ENCODE measurements at places on chromosomes 7 and 10.

- DNase-seq: peak; percentile 32
Measured at GRCh38 chr10:119315128-119316001, 108.0 kb downstream of the GRK5 start.

DNA sequence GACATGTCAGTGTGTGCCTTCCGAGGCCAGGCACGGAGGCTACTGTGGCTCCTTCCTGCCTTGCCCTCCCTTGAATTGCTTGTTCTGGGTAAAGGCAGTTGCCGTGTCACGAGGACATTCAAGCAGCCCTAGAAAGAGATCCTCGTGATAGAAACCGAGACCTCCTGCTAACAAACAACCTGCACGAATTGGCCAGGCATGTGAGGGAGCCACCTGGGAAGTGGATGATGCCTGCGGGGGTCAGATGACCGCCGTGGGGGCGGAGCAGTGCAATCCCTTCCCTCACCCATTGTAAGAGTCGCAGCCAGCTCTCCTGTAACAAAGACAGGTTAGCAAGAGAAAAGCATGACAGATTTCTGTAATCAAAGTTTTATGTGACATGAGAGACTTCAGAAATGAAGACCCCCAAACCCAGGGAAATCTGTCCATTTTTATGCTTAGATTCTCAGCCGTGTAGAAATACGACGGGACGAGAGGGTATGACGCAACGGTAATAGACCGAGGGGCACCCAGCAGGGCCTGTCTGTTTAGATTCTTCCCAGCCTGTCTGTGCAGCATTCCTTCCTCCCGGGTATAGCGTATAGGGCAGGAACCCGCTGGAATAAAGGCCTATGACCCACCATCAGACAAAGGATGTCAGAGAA, 241.7 kb downstream of the GATA3 start:
- no peak for DNase-seq

GRCh38 chr7:157273208-157274093, 63.4 kb upstream of the DNAJB6 start:
- peak; percentile 65 for DNase-seq

DNA sequence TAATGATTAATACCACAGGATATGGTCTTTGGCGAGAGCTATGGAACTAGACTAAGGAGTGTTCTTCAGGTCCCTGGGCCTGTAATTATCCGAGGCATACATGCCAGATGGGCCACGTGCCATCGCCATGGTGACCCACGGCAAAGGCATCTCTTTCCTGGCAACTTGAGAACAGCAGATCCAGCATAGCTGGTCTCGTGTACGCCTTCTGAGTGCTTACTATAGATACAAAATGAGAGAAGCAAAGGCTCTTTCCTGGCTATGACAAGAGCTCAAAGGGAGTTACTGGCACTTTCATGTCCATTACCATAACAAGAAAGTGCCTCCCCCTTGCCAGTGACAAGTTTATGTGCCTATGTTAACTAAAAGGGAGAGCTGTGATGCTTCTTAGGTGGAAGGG, 26.0 kb upstream of the GLI3 start:
- peak; percentile 65 for DNase-seq

DNA sequence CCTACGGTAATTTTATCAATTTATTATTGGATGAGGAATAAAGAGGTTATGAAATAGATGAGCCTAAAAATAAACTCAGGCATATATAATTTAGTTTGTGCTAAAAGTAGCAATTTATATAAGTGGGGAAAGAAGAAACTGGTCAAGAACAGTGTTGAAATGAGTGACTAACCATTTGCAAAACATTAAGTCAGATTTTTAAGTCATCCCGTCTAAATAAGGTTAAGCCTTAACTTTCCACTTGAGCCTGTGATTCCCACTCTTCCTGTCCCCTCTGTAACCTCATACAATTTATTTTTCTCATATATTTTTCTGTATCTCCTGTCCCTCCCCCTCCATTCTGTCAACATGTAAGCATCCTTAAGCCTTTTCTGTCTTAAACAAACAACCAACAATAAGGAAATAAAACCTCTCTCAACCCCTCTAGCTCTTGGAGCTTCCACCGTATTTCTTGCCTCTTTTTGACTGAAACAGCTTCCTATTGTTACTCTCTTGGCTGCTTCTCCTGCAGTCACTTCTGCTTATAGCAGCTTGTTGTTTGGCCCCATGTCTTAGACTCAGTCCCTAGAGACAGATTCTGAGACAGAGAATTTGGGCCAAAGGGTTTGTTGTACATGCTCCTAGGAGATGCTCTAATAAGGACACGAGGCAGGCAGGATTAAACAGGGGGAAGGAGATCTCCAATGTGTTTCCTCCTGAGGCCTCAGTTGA, 109.7 kb downstream of the GNAI1 start:
- DNase-seq: peak; percentile 95

GRCh38 chr10:58360412-58361004, 24.7 kb upstream of the TFAM start:
- DNase-seq: no peak

GRCh38 chr10:48804740-48805182, 120.1 kb downstream of the WDFY4 start:
- peak; percentile 79 for DNase-seq

- peak; percentile 23 for DNase-seq
Measured at GRCh38 chr7:129295015-129295423, 70.2 kb downstream of the AHCYL2 start.

DNA sequence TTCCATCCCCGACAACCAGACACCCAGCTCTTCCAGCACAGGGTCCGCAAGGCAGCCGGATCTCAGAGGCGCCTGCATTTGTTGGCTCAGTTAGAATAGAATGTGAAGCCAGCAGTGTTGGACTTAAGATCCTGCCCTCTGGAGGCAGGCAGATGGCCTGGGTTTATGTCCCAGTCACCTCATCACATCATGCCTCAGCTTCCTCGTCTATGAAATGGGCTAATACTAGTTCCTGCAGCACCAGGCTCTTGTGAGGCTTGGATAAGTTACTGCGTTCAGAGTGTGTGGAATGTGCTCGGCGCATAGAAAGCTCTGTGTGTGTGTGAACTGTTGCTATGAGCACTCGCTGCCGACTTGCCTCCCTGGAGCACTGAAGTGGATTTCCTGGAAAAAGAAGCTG, 202.5 kb upstream of the GPR26 start:
- peak; percentile 15 for DNase-seq

GRCh38 chr10:125112697-125113494, 47.5 kb downstream of the CTBP2 start:
- no peak for DNase-seq

- DNase-seq: no peak
Measured at GRCh38 chr7:64878684-64879083, 24.4 kb upstream of the ZNF273 start.

- DNase-seq: peak; percentile 83
Measured at GRCh38 chr7:71553306-71553705, 421.4 kb downstream of the GALNT17 start.

GRCh38 chr7:148344406-148344805, 246.2 kb upstream of the C7orf33 start:
- no peak for DNase-seq

GRCh38 chr10:88392222-88392621, 190.9 kb downstream of the RNLS start:
- no peak for DNase-seq

DNA sequence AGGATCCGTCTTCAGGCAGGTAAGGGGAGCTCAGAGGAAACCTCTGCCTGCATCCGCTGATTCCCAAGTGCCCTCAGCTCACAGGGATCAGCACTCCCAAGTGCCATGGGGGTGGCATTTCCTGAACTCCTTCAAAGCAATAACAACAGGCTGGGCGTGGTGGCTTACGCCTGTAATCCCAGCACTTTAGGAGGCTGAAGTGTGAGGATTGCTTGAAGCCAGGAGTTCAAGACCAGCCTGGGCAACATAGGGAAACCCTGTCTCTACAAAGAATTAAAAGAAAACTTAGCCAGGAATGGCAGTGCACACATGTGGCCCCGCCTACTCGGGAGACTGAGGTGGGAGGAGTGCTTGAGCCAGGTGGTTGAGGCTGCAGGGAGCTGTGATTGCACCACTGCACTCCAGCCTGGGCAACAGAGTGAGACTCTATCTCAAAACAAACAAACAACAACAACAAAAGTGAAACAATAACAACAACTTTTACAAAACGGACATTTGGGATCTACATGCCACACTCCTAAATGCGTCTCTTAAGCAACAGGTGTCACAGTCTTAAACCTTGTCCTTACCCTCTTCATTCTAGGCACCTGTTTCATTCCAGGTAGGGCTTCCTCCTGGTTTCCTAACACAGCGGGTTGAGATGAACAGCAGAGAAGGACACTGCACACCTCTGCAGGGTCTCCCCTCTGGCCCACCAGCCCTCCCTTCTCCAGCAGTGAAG, 73.8 kb downstream of the PAXIP1 start:
- DNase-seq: no peak

DNA sequence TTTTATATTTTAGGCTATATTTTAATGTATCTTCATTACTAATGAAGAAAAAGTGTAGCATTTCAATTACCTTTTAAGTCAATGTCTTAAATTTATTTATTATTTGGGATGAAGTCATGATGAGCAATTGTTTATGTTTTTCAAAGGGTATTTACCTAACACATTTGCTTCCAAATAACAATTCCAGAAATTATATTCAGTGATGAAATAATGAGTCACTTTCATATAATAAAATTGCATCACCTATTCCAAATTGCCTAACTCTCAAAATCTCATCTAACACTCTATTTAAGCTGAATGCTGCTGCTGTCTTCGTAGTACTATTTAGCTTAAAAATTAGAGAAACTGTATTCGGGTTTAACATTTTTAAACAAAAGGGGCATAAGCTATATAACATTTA, 97.7 kb downstream of the PRKG1 start:
- no peak for DNase-seq

- no peak for DNase-seq
Measured at GRCh38 chr7:77520261-77520660, 16.8 kb upstream of the PTPN12 start.

- no peak for DNase-seq
Measured at GRCh38 chr10:23172429-23173213, 19.5 kb upstream of the PTF1A start.

DNA sequence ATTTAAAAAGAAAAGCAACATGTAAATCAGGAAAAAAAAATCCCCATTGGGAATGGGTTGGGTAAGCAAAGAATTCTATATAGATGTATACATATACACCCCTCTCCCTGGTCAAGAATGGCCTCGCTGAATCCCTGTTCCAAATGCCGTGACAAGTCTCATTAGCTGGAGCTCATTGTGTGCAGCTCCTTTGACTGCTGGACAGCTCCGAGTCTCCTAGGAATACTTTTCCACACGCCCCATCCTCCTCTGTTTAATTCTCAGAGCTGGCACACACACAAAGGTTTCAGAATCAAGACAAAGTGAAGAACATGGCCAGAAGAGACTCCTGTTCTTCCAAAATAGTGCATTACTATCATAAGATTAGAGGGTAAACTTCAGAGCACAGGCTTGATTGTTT, 130.9 kb upstream of the MKLN1 start:
- peak; percentile 19 for DNase-seq

- peak; percentile 75 for DNase-seq
Measured at GRCh38 chr7:3558400-3558799, 257.3 kb downstream of the SDK1 start.

DNA sequence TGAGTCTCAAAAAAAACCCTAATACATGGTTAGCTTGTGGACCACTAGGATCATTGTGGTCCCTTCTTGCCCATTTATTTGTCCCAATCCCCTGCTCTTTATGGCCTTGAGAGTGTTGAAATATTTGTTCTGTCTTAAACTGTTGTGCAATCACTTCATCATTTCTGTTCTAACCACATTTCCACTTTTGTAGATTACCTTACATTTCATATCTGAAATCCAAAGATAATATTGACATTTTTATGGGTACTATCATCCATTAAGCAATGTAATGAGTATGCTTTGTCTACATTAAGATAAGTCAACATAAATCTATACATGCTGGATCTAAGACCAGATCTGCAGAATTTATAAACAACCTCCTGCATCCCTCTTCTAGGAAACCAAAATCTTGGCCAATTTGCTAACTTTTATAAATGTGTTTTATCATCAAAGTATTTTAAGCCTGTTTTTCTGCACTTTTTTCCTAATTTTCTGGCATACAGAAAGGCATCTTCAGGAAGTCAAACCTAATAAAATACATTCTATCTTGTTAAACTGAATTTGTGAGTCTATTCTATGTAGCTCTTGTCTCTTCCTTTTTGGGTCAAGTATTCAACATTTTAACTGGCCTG, 359.4 kb upstream of the CELF2 start:
- no peak for DNase-seq

DNA sequence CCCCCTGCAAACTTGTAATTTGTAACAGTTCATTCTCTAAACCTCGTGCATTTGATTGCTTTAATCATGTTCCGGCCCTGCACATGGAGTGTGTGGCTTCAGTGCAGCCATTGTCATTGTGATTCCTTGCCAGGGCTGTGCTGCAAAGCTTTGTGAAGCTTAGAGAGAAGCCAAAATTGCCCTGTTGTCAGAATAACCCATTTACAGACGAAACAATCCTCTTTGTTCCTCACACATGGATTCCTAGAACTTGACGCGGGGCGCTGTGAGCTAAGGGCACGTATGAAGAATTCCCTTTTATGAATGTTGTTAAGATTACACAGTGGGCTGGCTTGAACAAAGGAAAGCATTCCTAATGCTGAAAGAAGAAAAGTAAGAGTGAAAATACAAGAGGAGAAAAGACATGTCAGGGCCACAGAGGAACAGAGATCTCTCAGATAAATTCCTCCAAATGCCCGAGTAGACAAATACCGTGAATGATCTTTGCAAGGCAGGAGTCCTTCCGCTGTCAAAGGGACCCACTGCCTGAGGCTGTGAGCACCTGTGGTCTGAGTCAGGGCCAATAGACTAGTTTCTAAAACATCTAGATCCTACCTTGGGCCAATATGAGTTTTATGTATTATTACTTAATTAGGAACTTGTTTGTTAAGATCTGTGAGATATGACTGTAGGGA, 205.4 kb upstream of the C7orf33 start:
- no peak for DNase-seq

DNA sequence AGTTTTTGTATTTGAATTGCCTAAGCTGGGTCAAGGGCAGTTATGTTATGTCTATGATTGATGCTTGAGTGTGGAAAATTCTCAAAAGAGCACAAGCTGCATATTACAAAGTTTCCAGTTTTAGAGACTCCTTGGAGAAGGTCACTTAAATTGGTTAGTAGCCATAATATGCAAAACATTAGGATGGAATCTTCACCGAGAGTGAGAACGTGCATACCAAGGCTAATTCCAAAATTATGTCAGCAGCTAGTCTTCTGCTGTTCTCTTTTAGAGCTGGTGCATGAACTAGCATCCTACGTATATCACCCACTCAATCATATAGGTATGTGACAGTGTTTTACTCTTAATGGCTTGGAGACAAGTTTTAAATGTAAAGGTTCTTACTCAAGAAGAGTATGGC, 49.2 kb downstream of the MKX start:
- no peak for DNase-seq

GRCh38 chr10:2296179-2296891, 559.0 kb upstream of the ADARB2 start:
- no peak for DNase-seq

DNA sequence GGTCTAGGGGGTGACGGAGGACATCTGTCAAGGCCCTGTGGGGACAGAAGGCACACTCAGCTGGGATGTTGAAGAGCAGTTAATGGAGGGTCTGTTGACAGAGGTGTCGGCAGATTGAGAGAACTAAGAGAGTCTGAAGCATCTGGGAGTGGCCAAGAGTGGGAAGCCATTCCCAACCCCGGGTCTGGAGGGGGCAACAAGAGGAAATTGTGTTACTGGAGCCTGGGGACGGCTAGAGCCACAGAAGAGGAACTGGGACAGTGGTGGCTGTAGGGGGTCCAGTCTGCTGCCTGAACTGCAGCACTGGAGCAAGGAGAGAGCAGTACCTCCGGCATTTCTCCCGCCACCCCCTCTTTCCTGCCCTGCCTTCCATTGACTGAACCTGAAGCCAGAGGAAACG, 136.6 kb downstream of the CHN2 start:
- no peak for DNase-seq

All from muscle of leg (tissue), 16 donors.